BJ (cell line): ENCODE measurements at places on chromosomes 2 and 18.
A peak's percentile ranks its signal among the peaks of the same experiment; 100 is the strongest.

- no peak for DNase-seq
Measured at GRCh38 chr2:65604246-65604645, 171.8 kb upstream of the SPRED2 start.

DNA sequence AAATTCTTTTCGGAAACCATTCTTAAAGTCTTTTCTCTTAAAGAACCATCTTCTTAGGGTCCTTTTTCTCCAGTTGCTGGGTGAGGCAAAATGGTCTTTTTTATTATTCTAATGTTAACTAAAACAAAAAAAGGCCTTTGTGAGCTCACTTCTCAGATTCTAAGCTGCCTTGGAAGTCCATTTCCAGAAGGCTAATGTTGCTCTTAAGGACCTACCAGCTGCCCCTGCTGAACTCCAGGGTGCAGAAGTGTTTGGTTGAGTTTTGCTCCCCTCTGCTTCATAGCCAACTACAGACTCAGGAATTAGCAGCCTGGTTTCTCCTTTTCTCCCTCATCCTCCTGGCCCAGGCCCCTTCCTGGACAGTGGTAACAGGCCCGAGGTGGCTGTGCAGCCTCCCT is 23.4 kb downstream of the APCDD1 start:
- DNase-seq, result no peak

DNA sequence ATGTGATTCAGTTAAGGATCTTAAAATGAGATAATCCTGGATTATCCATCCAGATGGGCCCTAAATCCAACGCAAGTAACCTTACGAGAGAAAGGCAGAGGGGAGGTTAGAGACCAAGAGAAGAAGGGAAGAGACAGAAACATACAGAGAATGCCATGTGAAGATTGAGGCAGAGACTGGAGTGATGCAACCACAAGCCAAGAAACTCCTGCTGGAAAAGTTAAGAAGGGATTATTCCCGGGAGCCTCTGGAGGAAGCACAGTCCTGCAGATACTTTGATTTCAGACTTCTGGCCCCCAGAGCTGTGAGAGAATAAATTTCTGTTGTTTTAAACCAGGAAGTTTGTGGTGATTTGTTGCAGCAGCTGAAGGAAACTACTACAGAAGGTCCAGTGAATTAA is 992.7 kb downstream of the BCL11A start:
- DNase-seq, result no peak

- no peak for DNase-seq
Measured at GRCh38 chr2:222899413-222900181, 38.8 kb downstream of the ACSL3 start.

DNA sequence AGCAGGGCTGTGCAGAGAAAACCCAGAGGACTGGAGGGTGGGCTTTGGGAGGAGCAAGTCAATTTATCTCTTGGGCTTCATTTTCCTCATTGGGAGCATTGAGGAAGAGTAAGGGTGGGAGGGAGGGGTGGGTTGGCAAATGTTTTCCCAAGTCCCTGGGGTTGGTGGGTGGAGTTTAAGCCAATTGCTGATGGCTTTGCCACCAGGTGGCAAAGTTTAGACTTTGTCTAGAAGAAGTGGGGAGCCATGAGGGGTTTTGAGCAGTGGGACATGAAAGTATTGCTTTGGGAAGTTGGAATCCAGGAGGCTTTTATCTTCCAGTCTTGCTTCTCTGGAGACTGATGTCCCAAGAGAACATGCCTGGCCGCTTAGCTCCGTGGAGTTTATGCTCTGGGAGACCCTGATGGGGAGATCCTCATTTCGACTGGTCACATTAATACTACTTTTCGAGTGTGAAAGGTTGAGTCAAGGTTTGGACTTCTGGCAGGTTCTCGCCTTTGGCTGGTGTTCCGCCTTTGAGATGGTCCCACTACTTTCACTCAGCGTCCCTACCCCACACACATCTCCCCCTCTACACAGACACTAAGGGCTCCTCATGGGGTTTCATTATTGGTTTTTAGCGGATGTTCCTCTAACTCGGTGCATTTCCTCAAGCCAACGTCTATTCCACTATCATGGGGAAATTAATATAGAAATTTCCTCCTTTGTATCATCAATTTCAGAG is 126.7 kb downstream of the PRKCE start:
- DNase-seq, result no peak

DNA sequence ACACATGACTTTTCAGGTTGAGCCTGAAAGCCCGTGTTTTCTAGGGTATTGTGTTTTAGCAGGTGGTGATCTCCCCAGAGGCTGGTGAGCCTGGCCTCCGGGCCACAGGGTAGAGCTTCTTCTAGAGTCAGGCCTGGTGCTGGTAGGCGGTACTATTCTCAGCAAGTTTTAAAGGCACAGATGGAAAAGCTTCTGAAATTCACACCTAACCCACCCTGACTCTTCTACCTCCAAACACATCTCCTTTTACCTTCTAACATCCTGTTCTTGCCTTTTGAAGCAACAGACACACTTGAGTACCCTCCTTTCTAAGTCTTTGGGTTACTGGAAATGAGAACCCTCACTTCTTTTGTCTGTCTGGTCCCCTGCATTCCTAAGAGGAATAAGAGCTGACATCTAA is 191.1 kb downstream of the SETBP1 start:
- DNase-seq, result no peak

DNA sequence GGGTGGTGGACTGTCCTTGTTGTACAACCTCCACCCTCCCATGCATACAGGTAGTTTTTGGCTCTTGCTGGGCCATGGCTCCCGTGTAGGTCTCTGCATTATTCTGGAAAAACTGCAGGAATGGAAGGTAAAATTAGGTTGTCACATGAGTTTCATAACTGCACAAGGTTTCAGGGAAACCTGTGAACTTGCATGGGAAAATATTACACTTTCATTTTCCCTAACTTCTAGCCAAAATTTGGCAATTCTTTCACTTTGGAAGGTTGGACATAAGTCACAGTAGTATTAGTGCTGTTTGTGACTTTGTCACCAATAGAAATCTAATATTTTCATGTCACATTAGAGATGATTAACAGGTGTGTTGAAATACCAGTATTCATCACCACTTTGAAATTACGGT is 118.1 kb upstream of the MGAT5 start:
- no peak for DNase-seq

DNA sequence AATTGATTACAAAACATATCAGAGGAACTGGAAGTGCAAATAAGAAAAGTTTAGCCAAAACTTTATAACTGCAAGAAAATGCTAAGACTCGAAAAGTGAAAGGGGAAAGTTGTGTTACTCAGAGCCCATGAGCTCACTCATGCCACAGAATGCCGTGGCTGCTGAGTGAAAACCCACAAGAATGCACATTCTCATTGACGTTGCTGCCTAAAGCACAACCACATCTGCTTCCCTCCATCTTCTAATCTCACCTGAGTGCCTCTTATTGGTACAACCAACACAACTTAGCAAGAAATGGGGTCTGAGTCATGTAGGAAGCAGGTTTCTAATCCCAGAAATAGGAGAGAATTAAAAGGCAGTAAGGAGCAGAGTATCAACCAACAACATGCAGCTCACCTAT is 259.7 kb downstream of the LNPK start:
- DNase-seq, result peak; percentile 12

DNA sequence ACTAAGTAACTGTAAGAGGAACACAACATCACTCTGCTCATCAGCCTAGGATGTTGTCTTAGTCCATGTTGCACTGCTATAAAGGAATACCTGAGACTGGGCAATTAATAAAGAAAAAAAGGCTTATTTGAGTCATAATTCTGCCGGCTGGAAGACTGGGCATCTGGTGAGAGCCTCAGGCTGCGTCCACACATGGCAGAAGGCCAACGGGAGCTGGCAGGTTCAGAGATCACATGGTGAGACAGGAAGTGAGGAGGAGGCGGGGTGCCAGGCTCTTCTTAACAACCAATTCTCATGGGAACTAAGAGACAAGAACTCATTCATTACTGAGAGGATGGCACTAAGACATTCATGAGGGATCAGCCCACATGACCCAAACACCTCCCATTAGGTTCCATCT is 46.8 kb downstream of the EPG5 start:
- DNase-seq, result peak; percentile 41

DNA sequence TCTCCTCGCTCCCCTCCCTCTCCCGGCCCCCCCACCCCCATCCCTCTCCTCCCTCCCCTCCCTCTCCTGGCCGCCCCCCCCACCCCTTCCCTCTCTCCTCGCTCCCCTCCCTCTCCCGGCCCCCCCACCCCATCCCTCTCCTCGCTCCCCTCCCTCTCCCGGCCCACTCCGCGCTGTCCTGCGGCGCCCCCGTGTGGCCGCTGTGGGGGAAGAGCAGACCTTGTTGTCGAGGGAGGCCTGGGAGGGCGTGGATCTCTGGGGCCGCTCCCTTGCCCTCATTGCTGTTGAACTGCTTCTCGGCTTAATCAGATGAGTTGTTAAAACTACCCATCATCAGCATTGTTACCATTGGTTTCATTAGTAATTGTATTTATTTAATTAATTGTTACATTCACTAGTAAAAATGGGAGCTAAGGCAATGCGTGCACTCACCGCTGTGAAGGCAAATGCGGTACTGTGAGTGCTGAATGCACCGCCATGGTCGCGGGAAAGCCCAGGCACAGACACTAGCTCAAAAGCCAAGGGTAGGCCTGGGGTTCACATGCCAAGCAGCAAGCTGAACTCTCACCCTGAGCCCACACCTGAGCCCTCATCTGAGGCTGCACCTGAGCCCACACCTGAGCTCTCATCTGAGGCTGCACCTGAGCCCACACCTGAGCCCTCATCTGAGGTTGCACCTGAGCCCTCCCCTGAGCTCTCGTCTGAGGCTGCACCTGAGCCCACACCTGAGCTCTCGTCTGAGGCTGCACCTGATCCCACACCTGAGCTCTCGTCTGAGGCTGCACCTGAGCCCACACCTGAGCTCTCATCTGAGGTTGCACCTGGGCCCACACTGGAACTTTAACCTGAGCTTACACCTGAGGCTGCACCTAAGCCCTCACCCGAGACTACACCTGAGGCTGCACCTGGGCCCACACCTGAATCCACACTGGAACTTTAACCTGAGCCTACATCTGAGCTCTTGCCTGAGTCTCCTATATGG is 8.8 kb downstream of the RTP5 start:
- DNase-seq, result no peak
